Right ventricle myocardium superior (tissue), 1 donor: ENCODE measurements at places on chromosomes 6 and 20.

- peak; percentile 67 for DNase-seq
Observed at GRCh38 chr20:57399587-57400155, 8.5 kb downstream of the RBM38 start.

- DNase-seq, result no peak
Observed at GRCh38 chr20:11676630-11677287, 240.9 kb upstream of the BTBD3 start.

- peak; percentile 27 for DNase-seq
Observed at GRCh38 chr20:44646641-44647274, 4.7 kb downstream of the ADA start.

DNA sequence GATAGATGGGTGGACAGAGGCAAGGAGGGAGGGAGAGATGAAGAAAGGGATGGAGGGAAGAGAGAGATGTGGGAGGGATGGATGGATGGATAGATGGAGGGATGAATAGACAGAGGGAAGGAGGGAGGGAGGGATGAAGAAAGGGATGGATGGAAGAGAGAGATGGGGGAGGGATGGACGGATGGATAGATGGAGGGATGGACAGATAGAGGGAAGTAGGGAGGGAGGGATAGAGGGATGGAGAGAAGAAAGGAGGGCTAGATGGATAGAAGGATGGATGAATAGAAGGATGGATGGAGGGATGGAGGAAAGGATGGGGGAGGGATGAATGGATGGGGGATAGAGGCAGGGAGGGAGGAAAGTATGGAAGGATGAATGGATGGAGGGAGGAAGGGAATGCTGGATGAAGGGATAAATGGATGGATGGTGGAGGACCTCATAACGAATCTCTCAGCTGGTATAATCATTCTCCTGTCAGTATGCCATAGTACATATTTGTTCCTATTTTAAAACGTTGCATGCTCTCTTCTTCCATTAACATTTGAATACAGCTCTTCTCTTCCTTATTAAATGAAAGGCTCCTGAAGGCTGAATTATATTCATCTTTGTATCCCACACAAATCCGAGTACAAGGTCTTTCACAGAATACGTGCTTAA lies 136.4 kb downstream of the HIVEP2 start:
- no peak for DNase-seq

DNA sequence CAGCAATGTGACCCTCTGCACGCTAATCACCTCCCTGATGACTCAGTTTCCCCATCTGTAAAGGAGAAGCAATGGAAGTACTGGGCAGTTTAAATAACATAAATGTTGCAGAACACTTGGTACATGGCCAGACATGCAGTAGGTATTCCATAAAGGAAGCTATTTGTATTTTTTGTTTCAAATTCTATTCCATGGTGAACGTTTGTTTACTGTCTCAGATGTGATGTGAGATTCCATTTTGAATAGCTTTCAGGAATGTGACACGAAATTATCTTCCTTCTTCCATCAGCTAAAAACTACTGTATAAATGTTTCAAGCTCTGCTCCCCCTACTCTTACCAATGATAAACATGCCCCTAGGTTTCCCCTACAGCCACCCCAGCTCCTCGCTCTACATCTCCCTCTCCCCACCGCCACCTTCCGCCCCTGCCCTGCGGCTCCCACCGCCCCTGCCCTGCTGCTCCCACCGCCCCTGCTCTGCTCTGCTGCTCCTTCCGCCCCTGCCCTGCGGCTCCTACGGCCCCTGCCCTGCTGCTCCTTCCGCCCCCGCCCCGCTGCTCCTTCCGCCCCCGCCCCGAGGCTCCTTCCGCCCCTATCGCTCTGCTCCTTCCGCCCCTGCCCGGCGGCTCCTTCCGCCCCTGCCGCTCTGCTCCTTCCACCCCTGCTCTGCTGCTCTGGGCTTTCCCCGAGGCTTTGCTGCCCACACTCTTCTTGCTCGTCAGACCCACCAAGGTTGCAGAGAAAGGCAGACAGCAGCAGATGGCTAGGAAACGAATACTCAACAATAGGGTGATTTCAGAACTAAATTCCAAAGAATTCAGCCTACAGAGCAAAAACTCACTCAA lies 78.9 kb downstream of the THBS2 start:
- DNase-seq, result no peak

- DNase-seq, result no peak
Observed at GRCh38 chr6:85408039-85408438, 41.8 kb upstream of the NT5E start.

- DNase-seq, result no peak
Observed at GRCh38 chr6:88914180-88914579, 49.2 kb downstream of the RNGTT start.

DNA sequence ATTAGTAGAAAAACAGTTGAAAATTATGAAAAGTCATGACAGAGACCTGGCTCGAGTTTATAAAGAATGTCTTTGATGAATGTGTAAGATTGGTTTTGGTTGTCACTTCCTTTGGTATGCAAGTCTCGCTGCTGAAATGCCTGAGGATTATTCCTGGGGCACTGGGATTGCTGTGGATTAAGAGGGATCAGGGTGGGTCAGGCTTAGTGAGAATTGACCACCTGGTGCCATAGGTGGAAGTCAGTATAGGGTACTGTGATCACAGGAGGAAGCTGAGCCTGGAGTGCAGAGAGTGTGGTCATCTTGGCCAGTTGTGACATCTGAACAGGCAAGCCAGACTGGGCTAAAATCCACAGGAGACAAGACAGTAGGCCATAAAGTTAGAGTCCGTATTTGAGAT lies 34.9 kb downstream of the CEP43 start:
- no peak for DNase-seq

- peak; percentile 94 for DNase-seq
Observed at GRCh38 chr6:30690403-30691207, at the start of gene NRM. Gene NRM (minus strand): TSS chr6:30690984. CDS start chr6:30690974, 10 bp downstream.

DNA sequence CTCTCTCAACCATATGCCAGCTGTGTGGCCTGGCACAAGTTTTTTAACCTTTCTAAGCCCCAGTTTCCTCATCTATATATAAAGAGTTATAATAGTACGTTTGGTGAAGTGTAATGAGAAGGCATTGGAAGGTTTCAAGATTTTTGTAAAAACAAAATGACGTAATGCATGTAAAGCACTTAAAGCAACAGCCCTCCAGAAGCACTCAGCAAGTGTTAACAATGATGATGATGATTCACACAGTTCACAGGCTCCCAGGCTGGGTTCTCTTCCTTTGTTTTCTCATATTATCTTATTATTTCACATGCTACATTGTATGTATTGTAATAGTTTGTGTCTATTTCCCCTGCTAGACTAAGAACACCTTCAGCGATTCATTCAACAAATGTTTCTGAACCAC lies 6.2 kb downstream of the CEP250 start:
- DNase-seq, result no peak

DNA sequence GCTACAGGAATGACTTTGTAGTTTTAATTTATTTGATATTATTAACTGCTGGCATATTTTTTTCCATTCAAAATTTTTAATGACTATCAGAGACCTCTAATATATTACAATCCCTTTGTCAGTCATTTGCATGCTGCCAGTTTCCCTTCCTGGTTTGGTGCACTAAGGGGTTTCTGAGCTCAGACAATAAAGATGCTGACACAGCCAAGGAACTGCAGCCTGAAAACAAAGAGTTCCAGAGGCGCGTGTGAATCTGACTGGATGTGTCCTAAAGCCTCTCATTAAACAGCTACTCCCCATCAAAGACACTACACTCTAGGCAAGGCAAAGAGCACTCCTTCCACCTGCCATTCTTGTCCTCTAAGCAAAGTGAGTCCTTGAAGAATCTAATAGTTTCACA lies 116.8 kb upstream of the DST start:
- no peak for DNase-seq

DNA sequence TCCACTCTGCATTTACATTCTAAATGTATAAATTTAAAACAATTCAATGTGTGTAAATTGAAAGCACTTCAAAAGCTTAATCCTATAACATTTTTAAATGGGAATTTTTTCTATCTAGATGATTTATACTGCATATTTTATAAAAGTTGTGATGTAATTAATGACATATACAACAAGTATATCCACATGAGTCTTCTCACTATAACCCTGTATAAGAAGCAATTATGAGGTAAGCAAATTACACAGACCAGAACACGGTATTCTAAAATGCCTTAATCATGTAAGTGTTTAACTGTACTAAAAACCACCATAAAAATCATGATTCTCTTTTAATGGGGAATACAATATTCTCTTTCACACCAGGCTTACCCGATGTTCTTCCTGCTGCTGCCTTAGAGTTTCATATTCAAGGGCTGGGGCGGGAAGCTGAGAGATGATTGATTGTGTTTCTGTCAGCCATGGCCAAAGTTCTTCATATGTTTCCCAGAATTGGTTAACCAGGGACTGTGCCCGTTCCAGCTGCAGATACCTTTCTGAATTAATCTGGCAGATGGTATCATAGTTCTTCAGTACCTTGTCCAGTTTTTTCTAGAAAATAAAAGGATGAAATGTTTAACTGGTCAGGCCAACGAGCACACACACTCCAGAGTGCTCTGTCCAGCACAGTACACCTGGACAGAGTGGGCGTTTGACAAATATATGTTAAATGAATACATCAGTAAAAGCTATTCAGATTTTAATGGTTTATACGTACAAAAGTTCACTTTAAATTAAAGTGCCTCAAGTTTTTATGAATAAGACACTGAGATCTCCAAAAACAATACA lies 127.4 kb downstream of the DST start:
- DNase-seq, result no peak

DNA sequence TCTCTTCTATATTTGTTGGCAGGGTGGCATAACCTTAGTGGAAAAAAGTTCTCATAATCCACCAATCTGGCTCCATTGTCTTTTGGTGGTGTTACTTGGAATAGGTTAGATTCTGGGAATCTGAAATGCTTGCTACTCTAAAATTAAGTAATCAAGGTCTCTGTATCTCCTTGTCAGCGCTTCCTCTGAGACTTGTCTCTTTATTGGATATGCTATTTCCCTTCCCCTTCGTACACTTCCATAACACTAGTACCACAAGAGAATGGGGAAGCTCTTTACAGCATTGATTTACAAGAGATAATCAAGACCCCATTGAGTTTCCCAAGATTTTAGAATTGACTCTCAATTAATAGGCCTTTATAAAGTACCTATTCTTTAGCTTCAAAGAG lies 280.2 kb downstream of the ADGB start:
- DNase-seq, result no peak

DNA sequence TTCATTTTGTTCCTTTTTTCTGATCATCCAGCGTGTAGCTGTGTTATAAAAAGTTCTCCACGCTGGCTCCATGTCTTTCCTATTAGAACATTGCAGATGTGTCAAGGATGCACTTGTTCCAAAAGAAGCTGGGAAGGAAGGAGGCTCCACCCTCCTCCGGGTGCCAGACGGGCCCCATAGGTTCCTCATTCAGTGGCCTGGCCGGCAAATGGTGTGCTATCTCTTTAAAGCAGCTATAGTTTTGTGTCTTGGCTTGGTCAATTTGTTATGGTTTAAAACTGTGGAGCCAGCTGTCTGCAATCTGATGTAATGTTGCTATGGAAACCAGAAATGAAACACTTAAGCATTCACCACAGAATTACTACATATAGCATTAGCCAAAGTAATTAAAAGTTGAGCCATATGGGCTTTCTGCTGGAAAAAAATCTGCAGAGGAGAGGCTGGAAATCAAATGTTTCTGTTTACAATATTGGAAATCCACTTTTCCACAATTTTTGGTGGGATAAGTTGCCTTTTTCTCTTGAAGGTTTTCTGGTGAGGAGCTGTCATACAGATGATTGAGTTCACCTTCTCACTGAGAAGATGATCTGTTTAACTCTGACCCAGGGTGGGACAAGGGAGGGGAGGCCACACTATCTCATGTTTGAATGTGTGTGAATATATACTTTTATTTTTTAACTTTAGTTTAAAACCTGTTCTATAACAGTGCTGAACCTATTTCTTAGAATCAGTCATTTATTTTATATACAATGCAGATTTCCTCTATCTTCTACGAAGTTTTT lies 167.4 kb downstream of the SASH1 start:
- peak; percentile 86 for DNase-seq

- no peak for DNase-seq
Observed at GRCh38 chr20:3330046-3330741, 77.3 kb downstream of the DNAAF9 start.

- peak; percentile 15 for DNase-seq
Observed at GRCh38 chr20:30922129-30922528, 335.3 kb upstream of the DEFB115 start.

DNA sequence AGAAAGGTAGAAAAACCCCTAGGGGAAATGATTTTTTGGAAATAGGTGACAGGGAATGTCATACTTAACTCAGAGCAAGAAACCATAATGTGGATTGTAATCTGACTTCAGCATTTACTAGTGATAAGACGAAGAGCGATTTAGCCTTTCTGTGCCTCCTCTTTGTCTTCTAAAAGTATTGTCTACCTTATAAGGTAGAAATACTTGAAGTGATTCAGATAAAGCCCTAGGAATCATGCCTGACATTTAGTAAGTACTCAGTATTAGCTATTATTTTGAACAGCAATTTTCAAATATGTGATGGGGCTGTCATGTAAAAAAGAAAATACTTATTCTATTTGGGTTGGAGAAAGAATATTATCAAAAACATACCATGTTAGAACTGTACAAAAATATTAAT lies 525.9 kb upstream of the EYS start:
- DNase-seq, result no peak

DNA sequence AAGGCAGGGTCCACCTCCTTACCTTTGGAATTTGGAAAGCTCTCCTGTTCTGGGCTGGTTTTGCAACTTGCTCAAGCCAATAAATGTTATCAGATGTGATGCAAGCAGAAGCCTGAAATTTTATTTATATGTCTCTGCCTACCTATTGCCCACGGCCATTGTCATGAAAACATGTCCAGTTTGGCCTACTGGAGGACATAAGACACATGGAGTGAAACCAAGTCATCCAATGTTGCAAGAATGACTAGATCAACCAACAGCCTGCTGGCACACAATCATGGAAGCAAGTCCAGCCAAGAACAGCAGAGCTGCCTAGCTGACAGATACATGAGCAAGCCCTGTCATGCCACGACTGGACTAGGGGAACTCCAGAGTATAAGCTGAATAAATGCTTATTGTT lies 56.7 kb upstream of the IRAK1BP1 start:
- DNase-seq, result no peak

- DNase-seq, result no peak
Observed at GRCh38 chr6:11711003-11711983, 67.3 kb downstream of the ADTRP start.

GRCh38 chr6:144730088-144730645 lies 445.0 kb downstream of the UTRN start:
- DNase-seq, result no peak

GRCh38 chr6:84449220-84449619 lies 221.8 kb upstream of the CEP162 start:
- no peak for DNase-seq
